ENCODE measurements at places on chromosomes 6 and 20.
A peak's percentile ranks its signal among the peaks of the same experiment; 100 is the strongest.

DNA sequence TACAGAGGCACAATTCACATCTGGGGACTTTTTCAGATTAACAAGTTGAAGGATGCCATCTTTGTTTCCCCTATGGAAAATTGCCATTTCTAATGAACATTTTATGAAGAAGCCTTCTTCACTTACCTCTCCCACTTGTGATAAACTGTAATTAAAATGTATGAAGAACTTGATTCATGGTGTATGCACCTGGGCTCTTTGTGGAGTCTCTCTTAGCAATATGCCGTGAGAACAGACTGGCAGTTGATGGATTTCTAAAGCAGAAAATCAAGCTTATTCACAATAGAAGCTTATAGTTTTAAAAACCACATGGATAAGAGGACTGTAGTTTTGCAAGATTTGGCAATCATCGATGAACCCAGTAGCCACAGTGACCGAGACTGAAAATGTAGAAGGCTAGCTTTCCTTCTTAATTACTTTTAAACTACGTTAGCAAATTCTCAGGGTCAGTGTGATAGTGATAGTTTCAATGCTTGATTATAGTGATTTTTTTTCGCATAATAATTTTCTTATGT, 270.6 kb downstream of the PRL start:
- DNase-seq = no peak

DNA sequence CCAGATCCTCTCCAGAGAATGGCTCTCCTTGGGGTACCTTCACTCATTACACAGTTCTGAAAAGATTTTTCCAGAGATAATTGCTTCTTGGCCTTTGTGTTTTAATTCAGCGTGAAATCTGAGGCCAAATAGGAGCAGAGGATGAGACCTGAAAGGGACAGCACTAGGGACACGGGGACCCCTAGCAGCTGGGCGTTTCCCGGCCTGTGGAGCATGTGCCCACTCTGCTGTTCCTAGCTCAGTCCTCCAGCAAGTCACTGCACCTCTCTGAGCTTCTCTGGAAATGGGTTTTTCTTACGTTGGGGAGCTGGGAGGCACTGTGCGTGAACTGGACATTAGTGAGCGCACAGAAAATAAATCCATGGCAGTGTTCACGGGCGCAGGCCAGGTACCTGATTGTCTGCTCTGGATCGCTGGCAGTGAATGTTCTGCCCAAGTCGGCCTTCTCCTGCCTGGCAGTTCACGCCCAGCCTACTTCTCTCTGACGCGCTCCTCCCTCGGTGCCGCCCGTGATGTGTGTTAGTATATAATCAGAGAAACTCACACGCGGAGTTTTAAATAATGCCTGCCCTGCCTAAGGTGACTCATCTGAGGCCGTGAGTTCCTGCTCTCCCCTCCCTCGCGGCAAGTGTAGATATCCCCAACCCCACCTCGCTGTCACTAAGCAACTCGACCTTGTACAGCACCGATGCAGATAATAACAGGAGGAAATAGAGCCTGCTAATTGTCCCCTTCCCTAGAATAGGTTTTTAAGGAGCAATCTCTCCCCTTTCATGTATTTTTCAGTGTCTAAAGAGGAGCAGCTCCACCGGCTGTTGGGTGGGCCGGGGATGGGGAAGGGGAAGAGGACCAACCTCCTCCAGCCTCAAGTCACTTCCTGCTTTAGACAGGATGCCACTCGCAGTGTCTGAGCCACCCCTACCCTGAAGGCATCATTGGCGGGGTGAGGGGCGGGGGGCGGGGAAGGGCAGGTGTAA, 2.7 kb upstream of the TUBB2A start:
- peak; percentile 89 for DNase-seq

GRCh38 chr20:34871966-34872621, 562 bp downstream of the GGT7 start:
- no peak for DNase-seq

- no peak for DNase-seq
Measured at GRCh38 chr6:5968817-5969734, 37.6 kb downstream of the NRN1 start.

- DNase-seq = no peak
Measured at GRCh38 chr20:8344106-8344505, 212.0 kb downstream of the PLCB1 start.

DNA sequence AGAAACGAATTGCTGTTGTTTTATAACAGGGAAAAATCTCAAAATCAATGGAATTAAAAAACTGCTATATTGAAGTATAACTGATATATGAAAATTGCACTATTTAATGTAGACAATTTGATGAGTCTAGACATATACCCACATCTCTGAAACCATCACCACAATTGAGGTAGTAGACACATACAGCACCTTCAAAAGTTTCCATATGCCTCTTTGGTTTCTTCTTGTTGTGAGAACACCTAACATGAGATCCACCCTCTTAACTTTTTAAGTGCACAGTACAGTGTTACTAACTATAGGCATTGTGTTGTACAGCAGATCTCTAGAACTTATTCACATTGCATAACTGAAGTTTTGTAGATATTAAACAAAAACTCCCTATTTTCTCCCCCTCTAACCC, 14.0 kb upstream of the SLC17A5 start:
- no peak for DNase-seq

DNA sequence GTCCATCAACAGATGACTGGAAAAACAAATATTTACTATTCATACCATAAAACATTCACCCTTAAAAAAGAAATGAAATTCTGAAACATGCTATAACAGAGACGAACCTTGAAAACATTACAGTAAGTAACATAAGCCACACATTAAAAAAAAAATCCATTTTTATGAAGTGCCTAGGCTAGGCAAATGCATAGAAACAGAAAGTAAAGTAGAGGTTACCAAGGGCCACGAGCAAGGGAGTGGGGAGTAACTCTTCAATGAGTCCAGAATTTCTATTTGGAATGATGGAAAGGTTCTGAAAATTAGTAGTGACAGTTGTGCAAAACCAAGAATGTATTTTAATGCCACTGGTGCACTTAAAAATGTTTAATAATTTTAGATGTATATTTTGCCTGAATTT, 47.7 kb downstream of the STAU1 start:
- DNase-seq = no peak

DNA sequence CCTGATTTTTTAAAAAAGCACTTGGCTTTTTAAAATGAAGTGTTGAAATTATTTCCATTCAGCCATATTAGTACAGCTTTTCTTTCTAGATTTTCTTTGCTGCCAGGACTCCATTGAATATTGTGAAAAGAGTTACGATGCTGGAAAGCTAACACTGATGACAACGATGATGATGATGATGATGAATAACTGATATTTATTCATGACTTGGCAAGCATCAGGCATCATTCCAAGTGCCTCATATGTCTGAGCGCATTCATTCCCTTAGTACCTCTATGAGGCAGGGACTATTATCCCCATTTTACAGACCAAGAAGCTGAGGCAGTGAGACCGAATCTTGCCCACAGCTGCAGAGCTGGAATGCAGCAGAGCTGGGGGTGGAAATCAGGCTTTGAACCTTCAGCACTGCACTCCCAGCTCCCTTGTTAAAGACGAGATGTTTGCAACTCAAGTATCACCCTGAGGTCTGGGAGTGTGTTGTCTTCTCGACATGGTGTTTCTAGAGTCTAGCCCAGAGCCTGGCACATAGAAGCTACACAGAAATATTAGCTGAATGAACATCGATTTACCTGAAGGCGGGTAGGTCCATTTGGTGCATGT, 85.5 kb upstream of the FRMD1 start:
- no peak for DNase-seq

GRCh38 chr6:115982453-115982852, 78.2 kb downstream of the FRK start:
- no peak for DNase-seq

DNA sequence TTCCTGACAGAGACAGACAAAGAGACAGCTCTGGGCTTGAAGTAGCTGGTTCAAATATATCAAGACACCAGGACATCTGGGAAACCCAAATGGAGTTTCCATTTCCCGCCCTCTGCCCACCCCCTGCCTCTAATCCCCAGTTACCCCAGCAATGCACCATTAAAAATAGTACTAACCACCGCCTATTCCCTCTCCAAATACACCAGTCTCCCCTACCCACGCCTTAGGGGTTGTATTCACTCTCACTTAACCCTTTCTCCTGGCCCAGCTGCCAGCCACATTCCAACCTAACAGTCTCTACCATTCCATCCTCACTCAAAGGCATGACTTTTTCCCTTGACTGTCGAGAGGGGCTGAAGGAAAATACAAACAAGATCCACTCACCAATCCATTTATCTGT, 22.4 kb downstream of the GABBR1 start:
- DNase-seq = no peak

DNA sequence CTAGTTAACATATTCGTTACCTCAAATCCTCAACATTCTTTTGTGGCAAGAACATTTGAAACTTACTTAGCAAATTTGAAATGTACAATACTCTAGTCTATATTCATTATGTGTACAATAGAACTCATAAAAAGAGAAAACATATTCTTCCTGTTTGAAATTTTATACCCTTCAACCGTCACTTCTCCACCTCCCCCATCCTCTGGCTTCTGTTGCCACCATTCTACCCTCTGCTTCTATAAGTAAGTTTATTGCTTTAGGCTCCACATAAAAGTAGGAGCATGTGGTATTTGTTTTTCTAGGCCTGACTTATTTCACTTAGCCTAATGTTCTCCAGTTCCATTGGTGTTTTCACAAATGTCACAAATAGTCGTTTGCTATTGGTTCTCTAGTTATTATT, 205.3 kb downstream of the TENT5A start:
- DNase-seq = no peak

DNA sequence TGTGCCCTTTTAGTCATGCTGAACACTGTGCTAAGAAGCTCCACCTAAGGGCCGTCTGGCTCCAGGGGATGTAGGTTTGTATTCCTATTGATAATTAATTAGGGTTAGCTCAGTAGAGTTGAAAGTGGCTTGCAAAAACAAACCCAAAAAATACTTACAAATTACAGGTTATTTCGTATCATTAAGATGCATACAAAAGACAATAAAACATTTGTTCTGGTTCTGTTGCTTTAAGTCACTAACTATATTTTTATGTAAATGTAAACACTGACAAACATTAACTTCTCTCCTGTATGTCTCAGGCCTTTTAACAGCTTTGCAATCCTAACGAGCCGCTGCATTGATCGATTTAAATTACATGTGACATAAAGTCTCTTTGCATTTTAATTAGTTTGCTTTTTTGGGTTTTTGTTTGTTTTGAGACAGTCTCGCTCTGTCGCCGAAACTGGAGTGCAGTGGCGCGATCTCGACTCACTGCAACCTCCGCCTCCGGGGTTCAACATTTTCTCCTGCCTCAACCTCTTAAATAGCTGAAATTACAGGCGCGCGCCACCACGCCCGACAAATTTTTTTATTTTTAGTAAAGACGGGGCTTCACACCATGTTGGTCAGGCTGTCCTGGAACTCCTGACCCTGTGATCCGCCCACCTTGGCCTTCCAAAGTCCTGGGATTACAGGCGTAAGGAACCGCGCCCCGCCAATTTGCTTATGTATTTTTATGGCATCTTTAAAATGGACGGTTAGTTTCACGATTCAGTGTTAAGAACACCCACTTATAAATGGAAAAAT, 110.9 kb downstream of the HFE start:
- DNase-seq = no peak

- DNase-seq = peak; percentile 41
Measured at GRCh38 chr6:3410385-3411360, 46.2 kb downstream of the SLC22A23 start.

- DNase-seq = no peak
Measured at GRCh38 chr6:135814043-135814442, 37.5 kb upstream of the PDE7B start.

DNA sequence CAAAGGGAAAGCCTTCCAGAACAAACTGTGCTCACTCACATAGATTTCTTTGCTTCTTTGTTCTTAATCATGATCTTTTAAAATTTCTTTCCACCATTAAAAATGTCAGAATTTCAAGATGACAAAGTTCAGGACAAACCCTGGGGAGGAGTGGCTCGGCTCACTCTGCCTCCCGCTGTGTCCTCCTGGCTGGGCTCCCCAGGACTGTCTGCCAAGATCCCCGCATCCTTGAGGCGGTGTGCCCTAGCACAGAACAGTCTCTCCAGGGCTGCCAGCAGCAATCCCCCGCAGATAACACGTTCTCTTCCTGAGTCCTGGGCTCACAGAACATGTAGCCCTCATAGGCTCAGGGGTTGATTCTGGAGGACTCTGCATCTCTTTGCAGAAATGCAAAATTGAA, 98.4 kb upstream of the KCNG1 start:
- no peak for DNase-seq

DNA sequence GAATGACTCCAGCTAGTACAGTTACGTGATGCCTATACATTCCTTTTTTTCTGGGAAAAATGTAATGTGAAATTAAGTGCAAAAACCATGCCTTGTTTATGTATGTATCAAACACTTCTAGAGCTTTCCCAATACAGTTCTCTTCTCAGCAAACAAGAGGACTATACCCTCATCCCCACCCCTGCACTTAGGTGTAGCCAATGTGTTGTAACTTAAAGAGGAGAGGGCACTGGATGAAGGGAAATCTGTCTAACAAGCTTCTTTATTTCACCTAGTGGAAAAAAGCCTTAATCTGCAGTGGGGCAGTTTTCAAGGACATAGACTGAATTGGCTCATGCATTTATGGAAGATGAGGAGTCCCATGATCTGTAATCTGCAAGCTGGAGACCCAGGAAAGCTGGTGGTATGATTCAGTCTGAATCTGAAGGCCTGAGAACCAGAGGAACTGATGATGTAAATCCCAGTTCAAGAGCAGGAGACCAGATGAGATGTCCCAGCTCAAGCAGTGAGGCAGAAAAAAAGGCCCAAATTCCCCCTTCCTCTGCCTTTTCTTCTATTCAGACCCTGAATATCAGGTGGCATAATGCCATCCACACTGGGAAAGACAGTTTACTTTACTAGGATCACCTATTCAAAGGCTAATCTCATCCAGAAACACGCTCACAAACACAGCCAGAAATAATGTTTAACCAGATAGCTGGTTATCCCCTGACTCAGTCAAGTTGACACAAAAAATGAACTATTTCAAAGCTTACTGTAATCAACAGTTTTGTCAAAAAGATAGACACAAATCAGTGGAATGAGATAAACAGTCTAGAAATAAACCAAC, 25.8 kb upstream of the SLC17A3 start:
- DNase-seq = no peak

DNA sequence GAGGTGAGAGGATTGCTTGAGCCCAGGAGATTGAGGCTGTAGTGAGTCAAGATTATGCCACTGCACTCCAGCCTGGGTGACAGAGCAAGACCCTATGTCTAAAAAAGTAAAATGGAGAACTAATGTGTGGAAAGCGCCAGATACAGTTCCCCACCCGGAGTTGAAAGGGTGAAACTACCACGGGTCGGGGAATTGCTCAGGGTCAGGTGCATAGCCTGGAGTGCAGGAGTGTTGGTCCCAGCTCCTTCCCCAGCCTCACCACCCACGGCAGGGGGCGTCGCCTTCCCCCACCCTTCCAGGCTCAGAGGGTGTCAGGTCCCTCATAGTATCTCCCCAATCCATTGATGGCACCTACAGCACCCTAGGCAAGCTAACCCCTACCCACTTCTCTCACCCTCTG, 26.1 kb downstream of the C20orf203 start:
- DNase-seq = no peak
